COLO829 (cell line): ENCODE measurements at places on chromosomes 7 and 10.

DNA sequence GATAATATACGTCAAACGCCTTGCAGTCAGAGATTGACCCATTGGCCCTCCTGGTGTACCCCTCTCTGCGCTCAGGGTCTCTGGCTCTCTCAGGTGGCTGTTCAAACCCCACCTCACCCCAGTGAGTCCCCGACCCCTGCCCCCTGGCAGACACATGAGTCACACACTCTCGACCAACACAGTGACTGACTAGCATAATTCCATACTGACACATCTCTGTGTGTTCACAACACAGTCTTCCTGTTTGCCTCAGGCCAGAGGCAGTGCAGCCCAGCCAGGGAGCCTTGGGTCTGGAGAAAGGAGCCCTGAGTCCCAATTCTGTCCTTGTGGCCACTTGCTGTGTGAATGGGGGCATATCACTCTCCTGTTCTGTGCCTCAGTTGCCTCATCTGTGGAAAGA, 40.1 kb downstream of the PALD1 start:
- DNase-seq = no peak

- peak; percentile 55 for DNase-seq
Observed at GRCh38 chr7:101390901-101391301, 28.2 kb downstream of the COL26A1 start.

- DNase-seq = no peak
Observed at GRCh38 chr10:96578022-96578421, 8.8 kb downstream of the TM9SF3 start.

- DNase-seq = no peak
Observed at GRCh38 chr7:124059375-124059774, 26.5 kb upstream of the TMEM229A start.

- DNase-seq = no peak
Observed at GRCh38 chr7:133789974-133790373, 337.2 kb upstream of the LRGUK start.

GRCh38 chr7:39541511-39541910, 24.7 kb upstream of the YAE1 start:
- no peak for DNase-seq

DNA sequence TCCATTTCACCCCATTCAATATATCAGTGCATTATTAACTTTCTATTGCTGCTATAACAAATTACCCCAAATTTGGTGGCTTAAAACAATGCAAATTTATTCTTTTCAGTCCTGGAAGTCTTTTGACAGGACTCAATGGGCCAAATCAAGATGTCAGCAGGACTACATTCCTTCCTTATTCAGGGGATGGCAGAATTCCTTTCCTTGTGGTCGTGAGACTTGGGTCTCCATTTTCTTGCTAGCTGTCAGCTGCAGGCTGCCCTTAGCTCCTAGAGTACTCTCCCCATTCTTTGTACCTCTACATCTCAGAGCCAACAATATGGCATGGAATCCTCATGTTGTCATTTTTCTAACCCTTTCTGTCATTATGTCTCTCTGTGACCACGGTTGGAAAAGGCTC, 310.6 kb downstream of the HDAC9 start:
- DNase-seq = no peak

DNA sequence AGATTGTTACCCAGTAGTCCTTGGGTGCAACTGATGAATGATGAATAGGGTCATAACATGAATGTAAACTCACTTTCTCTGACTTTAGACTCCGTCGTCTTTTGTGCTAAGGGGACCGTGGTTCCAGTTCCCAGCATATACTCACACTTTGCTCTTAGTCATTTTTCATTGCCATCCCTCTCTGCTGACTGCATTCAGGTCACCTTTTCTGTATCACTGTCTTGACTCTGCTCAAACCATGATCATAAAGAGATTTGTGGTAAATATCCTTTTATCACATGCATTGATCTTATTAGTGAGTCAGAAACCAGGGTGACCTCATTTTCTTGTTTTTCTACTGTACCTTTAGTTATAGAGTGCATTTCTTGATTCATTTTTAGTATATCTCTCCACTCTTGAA, 141.1 kb upstream of the AGR3 start:
- no peak for DNase-seq

DNA sequence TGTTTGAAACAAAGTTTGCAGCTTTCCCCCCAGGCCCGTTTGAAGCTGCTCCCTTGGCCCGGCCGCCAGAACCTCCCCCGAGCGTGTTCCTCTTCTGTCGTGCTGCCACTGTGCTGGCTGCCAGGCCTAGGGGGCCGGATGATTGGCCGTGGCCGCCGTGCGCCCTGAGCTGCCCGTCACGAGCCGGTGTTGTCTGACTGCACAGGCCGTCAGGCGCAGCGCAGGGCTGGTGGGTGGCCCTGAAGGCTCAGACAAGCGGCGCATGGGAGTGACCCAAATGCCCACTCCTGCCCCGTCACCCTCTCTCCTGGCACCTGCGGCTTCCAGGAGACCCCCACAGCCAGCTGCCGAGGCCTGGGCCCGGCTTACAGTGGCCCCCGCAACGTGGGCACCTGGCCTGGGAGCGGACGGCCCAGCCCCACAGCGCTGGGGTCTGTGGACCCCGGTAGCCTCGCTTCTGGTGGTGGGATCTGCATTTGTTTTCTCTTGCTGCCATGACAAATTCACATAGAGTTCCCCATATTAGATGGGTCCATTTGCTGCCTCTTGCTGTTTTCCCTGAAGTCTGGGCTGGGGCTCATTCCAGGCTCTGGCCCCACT, 13.1 kb downstream of the JAKMIP3 start:
- DNase-seq = no peak
